ENCODE measurements at places on chromosomes 6 and 20.

GRCh38 chr6:9138936-9139335 is 703.6 kb upstream of the SLC35B3 start:
- peak; percentile 10 for DNase-seq

- DNase-seq = no peak
These were observed 121.4 kb downstream of the ATXN1 start for GRCh38 chr6:16639684-16640480.

DNA sequence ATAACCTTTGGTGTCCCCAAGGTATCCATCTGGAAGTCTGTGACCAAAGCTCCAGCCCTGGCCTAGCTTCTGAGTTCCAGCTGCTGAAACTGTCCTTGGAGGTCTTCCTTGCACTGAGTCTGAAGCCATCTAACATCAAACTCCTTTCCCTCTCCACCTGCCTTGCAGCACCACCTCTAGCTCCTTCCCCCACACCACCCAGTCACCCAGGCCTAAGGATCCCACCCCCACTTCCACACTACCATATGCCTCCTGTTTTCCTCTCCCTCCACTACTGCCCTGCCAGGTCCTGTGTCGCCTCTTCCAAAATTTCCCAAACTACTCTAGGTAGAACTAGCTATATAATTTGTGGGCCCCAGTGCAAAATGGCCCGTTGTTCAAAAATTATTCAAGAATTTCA is 10.8 kb upstream of the MATN4 start:
- DNase-seq = no peak

DNA sequence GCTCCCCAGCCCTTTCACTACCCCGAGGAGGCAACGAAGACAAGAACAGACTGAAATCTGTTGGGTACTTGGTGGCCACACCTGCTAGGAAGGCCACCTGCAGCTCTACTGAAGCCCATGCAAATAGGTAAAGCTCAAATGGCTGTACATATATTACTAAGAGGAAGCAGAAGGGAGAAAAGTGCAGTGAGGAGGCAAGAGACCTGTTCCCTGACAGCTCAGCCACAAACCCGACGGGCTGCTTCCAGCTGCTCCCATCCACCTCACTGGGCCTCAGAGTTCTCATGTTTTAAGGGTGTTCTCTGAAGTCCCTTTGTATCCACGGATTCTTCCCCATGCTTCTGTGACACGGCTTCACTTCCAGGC is 24.6 kb downstream of the TRAM2 start:
- no peak for DNase-seq

DNA sequence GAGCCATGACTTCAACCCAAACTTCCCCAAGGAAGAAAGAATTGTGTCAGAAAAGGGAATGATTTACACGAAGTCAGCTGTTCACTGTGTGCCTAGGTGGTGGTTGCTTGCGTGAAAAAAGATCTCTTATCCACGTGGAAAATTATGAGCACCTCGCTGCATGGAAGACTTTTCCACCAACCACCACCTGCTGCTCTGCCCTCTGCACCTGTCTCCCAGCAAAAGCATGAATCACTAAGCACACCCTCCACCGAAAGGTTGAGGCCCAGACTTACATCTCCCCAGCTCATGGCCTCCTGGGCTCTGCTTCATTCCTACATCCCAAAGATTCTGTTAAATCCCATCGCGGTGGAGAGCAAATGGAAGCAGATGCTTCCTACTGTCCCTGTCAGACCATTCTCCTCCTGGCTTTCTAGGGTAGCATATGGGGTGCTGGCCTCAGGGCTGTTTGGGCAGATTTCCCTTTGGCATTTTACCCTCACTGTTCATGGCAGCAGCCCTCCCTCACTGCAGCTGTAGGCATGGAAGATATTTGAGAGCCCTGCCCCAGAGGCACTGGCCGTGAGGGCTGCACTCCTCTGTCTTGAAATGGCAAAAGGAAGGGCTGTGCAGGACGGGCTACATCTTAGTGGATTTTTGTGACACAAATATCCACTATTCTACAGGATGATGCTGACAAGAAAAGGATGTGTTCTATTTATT is 37.6 kb upstream of the CST5 start:
- no peak for DNase-seq

- no peak for DNase-seq
These were observed 404.3 kb downstream of the EPM2A start for GRCh38 chr6:145331066-145331465.

- peak; percentile 59 for DNase-seq
These were observed 556 bp downstream of the NKX2-4 start for GRCh38 chr20:21396599-21397340.

DNA sequence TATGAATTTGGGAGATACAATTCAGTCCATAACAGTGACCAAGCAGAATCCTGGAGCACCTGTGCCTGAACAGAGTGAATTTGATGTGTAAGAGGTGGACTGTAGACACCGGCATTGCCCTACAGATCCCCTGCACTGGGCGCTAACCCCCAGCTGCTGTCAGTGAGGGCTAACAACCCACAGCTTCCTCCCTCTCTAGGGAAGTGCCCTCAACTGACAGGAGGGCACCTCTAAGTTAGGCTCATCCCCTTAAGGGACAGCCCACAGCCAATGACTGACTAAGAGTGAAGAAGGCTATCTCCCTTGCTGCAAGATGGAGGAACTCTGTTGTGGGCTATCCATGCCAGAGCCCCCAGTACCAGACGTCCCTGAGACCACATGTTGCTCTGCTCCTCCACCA is 15.3 kb upstream of the BPIFB1 start:
- no peak for DNase-seq

DNA sequence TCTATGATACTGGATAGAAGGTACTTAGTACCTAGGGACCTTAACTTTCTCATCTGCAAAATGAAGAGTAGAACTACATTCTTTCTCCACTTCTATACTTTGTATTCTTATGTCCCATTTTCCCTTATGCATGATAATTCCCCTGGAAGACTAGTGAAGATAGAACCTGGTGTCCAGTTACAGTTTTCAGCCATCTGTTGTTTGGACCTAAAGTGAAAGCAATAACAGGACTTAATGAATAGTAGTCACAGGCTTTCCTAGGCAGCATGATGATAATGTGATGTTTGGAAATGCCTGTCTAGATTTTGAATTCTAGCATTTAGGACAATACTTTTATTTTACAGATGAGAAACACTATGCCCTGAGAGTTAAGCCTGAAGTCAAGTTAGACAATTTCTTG is 153.8 kb downstream of the RIMS1 start:
- DNase-seq = no peak

DNA sequence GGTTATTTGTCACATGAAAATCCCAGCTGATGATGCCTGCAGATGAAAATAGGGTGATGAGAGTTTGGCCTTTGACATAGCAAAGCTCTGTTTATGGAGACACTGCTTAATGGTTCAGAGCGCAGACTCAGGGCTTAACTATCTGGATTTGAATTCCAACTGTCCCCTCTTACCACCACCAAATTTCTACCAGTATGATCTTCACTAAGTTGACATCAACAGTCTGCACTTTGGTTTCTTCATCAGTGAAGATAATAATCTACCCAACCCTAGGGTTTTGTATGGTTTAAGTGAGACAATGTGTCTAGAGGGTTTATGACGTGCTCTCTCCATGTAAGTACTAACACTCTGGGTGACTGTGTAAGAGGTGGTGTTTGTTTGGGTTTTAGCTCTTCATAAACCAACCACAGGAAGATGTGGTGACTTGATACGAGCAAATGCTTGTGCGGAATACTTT is 151.4 kb upstream of the TNFAIP3 start:
- DNase-seq = no peak

GRCh38 chr6:164107297-164107995 is 692.9 kb downstream of the QKI start:
- no peak for DNase-seq

DNA sequence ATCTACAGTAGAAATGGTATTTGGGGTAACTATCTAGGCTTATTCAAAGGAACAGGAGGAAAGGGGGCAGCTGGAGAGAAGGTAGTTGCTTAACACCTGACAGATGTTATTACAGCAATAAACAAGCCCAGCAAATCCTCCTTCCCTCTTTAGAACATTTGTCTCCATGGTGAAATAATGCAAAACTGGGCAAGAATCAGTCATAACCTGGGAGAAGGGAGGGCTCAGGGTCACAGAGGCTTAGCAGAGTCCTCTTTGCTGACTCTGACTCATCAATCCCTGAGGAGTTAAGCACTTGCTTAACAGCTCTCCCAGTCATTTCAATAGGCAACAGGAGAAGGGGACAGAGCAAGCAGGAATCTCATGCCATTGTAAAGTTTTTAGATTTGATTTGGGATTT is 230.3 kb downstream of the IBTK start:
- DNase-seq = no peak

GRCh38 chr20:3931664-3932063 is 42.5 kb downstream of the PANK2 start:
- no peak for DNase-seq

DNA sequence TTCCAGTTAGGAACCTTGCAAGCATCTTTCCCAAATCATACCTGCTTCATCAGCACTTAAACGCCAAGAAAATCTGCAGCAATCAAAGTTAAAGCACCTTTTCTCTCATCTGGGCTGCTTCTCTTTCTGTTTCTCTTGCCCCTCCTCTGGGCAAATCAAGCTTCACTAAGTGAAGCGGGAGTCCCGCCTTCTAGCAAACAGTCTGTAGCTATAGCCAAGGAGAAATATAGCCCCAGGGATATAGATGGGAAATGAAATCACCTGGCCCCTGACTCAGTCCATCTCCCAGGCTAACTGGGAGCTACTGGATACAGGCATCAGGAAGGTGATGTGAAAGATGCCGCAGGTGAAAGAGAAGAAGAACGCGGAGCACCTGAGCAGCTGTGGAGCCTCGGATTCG is 481.9 kb downstream of the C6orf118 start:
- peak; percentile 44 for DNase-seq

DNA sequence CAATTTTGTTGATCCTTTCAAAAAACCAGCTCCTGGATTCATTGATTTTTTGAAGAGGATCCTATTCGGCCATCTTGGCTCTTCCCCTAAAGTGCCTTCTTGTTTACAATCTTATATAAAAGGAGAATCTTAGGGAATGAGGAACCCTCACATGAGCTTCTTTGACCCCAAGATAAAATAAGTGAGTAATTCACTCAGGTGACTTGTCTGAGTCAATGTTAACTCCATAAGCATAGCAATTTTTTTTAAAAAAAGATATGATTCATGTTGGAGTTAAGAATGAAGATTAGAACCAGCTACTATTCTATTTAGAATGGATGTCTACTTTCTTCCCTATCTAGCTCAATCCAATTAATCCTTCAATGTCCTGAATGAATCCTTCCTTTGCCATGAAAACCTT is 21.0 kb downstream of the WASF1 start:
- DNase-seq = no peak

- no peak for DNase-seq
These were observed 11.7 kb downstream of the SNTA1 start for GRCh38 chr20:33431797-33432381.

DNA sequence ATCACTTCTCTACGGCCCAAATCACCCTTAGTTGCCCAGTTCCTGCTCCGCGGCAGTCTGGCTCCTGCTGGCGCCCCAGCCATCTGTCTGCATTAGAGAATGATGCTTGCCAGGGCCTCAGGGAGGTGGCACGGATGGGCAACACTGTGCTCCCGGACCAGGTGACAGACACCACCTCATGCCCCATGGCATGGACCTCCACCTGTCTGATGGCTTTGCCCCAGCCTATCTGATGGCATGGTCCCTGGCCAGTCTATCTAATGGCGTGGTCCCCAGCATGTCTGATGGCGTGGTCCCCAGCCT is 18.8 kb upstream of the MRGBP start:
- no peak for DNase-seq

GRCh38 chr6:132067286-132067685 is 116.1 kb upstream of the CCN2 start:
- no peak for DNase-seq

GRCh38 chr6:99605074-99605734 is 1.4 kb upstream of the PRDM13 start:
- DNase-seq = no peak

DNA sequence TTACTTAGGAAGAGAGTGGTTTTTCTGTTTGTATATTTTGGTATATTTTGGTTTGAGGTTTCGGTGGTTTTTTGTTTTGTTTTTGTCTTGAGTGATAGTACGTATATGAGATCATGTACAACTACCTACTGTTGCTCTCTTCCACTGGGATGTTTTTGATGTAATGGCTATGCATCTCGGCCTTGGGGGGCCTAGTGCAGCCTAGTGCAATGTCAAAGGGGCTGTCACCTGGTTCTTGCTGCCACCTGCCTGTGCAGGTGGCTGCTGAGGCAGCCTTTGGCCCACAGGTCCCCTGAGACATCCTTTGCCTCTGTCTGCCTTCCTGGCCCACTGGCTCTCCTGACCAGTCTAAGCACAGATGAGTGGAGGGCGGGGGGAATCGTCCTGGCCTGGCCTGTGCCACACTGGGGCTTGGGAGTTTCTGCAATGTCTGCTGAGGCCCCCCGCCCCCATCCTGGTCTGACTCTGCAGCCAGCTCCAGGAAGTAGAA is 546.6 kb downstream of the CD83 start:
- no peak for DNase-seq

DNA sequence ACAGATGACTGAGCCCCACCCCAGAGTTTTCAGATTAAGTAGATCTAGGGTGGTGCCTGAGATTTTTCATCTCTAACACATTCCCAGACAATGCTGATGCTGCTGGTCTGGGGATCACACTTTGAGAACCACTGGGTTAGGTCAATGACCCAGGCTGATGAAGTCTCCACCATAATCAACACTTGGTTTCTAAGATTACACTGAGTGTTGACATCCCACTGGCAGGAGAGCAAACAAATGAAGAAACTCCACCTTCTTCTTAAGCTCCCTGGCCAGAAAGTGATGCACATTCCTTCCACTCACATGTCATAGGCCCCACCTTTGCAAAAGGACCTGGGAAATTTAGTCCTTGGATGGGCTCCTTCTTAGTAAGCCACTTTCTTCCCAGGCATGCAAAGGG is 53.1 kb downstream of the MAFB start:
- no peak for DNase-seq

DNA sequence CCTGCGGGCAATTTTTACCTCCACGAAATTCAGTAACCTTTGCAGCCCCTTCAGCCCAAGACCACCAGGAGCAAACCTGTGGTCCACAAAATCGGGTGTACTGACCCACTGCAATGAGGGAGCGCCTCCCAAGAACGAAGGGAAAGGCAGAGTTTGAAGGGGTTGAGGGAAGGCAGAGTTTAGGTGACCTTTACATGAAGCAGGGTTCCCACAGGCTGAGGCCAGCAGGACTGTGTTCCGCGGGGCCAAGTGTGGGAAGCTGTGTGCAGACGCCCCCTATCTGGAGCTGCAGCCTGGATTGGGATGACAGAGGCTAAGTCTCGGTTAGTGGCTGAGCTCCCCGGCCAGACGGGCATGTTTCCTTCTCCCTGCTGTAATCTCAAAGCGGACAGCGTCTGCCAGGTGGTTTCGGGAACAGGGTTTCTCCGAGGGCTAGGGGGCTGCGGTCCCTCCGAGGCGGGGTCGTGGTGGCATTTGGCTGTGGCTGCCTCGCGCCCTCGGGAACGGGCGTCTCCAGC is 826 bp upstream of the PYGB start:
- peak; percentile 59 for DNase-seq

- no peak for DNase-seq
These were observed 11.0 kb downstream of the ALDH8A1 start for GRCh38 chr6:134938896-134939295.

GRCh38 chr6:50815436-50816114 is 3.1 kb upstream of the TFAP2B start:
- no peak for DNase-seq

All from NCI-H1092 treated with DMSO at 0.1 percent for 48 hours (cell line).